ENCODE measurements at places on chromosomes 11 and 22.

GRCh38 chr11:4865855-4866254 is 15.8 kb upstream of the OR51T1 start:
- DNase-seq: no peak

DNA sequence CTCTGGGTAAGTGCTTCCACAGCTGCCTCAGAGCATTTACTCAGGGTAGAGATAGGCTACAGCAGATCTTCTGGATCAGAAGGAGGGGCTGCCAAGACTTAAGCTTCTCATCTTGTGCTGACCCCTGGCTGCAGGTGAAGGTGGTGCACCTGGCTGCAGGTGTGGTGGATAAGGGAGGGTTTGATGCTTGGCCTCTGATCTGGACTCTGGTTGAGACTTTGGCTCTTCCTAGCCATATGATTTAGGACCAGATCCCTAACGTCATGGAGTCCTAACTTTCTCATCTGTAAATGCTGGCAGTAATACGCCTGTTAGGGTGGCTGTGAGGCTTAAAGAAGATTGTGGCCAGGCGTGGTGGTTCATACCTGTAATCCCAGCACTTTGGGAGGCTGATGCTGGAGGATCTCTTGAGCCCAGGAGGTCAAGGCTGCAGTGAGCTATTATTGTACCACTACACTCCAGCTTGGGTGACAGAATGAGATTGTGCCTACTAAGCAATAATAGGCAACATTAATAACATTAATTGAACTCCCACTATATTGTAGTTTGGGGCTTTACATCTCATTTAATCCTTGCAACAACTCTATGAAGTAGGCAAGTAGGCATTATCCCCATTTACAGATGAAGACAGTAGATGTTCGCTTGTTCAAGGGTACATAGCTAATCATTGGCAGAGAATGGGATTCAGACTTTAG is 10.7 kb downstream of the DTX4 start:
- no peak for DNase-seq

DNA sequence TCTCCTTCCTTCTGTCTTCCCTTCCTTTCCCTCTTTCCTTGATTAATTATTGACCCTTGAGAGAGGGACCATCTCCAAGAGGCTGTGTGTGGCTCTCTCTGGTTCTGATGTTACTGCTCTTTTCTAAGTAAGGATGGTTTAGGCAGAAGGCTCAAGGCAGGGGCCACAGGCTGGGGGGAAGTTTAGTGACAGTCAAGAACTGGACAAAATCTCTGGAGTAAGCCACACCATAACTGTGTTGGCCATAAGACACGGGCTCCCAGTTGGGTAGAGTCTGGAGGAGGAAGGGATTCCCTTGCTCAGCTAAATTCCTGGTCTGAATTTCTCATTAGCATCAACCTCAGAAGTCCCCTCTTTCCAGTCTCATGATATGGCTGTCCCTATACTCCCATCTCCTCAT is 74.7 kb downstream of the BUD13 start:
- no peak for DNase-seq

- no peak for DNase-seq
These were observed 389.4 kb upstream of the CADM1 start for GRCh38 chr11:115893461-115894099.

DNA sequence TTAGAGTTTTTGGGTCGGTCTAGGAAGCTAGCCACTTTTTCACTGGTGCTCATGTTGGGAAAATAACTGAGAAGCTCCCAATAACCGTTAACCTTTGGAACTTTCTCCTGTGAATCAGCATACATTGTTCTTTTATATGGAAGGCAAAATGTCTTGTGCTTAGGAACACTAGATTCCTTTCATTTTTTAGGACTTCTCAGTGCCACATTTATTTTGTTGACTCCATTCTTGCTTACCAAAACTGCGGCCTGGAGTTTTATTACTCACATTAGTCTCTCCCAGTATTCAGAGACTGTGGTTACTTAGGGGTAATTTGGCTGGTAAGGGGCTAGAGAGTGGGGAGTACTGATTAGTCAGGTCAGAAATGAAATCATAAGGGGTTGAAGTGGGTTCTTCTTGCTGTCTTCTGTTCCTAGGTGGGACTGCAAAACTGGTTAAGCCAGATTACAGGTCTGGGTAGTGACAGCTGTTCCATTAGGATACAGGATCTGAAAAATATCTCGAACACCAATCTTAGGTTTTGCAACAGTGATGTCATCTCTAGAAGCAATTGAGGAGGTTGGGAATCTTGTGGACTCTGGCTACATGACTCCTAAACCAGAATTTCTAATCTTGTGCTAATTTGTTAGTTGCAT is 631.4 kb upstream of the LUZP2 start:
- no peak for DNase-seq

DNA sequence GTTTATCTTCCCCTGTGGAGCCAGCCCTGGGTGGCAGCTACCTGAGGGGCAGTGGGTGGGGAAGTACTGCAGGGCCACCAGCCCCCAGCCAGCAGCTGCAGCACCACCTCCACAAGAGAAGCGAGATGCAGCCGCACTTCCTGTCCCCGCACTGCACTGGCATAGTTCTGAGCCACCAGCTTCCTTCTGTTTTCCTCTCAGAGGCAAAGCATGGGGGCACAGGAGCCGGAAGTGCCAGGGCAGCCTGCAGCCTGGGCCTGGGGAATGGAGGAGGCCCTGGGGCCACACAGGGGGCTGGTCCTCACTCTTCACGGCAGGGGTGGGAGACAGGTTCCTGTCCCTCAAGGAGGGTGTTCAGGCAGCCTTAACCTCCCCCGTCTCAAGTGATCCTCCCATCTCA is 11.9 kb upstream of the SH3BP1 start:
- DNase-seq: no peak

DNA sequence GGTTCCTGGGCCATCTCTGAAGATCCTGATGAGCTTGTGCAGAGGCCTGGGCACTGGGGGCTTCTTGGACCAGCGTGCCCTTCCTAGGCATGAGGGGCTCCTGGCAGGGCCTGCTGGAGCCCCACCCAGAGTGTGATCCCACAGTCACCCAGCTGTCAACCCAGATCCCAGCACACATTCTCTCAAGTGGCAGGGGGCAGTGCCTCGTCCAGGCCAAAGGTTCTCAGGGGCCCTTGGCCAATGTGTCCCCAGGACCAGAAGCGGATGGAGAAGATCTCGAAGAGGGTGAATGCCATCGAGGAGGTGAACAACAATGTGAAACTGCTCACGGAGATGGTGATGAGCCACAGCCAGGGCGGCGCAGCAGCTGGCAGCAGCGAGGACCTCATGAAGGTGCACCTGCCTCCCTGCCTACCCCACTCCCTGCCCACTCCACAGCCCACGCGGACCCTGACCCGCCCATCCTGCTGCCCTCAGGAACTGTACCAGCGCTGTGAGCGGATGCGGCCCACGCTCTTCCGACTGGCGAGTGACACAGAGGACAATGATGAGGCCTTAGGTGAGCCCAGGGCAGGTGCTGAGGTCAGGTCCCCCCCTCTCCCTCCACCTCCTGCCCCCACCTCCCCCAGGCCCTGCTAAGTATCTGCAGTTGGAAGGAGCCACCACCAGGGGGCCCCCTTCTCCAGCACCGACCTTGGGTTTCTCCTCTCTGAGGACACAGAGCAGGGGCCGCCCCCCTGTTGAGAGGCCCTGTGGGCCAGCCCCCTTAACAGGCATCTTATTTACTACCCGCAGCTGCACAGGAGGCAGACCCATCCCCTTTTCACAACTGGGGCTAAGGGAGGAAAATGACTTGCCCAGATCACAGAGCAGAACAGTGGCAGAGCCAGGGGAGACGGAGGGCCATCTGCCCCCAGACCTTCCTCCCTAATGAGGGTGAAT is 14.7 kb downstream of the GGA1 start:
- peak; percentile 66 for DNase-seq

- no peak for DNase-seq
These were observed 648.5 kb downstream of the BRD1 start for GRCh38 chr22:49179175-49179574.

DNA sequence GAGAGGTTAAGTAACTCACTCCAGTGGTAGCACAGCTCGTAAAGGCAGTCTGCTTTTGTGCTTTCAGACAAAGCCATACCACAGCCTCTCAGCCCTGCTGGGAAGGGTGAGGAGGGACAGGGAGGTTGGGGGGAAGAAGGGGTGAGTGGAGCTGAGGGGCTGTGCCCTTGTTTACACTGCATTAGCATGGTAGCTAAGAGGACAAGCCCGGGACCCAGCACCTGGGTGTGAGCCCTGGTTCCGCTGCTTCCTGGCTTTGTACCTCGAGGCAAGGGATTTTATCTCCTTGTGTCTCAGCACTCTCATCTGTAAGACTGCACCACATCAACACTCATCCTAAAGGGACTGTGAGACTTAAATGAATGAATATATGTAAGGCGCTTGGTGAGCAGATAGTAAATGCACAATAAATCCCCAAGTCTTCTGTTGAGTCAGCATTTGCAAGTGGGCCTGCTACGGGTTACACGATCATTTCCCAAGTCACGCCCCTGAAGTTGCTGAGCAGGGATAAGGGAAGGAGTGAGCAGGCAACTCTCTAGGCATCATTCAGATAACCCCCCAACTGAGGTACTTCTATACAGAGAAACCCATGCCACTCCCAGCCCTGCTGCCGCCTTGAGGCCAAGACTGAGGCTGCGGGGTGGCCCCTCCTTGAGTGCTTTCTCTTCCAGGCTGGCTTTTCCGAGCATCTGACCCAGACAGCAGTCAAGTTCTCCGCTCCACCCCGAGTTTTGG is 7.5 kb downstream of the RASD2 start:
- no peak for DNase-seq

Measured in left ventricle myocardium inferior (tissue), 1 donor.